Activated CD4-positive, alpha-beta T cell treated with anti-CD3 and anti-CD28 coated beads for 4 hours (primary cell): ENCODE measurements at places on chromosomes 7 and 10.
A peak's percentile ranks its signal among the peaks of the same experiment; 100 is the strongest.

DNA sequence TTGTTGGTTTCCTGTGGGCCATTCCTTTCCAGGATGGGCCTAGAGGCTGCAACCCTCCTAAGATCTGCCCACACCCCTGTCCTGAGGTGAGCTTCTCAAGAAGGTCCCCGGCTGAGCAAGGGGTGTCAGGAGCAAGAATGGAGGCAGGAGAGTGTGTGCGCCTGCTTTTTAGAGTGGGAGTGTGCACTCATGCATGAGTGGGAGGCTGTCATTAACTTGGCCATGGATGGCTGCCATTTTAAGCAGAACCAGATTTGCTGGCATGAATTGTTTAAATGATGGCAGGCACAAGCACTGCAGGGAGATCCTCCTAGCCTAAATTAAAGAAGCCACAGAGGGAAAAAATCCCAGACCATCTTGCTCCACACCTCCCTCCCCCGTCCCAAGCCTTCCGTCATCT lies 2.9 kb upstream of the SGPL1 start:
- no peak for DNase-seq

DNA sequence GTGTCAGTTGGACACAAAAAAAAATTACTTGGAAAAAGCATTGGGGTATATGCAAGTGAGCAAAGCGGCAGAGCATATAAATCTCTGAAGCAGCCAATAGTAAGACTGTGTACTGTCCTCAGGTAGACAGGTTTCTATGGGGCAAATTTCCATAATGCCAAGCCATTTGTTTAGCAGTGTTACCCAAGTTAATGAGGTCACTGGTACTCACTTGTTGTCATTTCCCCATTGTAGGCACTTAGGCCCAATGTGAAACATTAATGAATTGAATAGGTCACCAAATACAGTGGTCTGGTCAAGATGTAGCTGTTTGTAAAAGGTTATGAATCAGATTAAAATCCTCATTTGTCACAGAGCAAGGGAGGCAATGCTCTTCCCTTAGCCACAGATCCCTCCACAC lies 27.5 kb downstream of the HOXA1 start:
- no peak for DNase-seq

DNA sequence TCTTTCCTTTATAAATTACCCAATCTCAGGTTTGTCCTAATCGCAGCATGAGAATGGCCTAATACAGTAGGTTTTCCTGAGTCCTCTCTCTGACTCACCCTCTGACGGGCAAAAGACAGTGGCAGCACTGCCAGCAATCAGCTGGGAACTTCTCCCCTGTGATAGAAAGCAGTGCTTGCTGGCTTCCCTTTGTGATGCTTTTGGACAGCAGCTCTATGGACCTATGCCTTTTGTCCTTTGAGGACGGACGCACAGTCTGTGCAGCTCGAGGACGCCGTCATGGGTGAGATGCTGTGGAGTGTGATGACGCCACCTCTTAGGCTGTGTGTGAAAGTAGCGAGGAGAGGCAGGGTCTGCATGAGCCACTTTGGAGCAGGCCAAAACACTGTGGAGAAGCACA lies 68.8 kb downstream of the KIAA1217 start:
- DNase-seq, result no peak

DNA sequence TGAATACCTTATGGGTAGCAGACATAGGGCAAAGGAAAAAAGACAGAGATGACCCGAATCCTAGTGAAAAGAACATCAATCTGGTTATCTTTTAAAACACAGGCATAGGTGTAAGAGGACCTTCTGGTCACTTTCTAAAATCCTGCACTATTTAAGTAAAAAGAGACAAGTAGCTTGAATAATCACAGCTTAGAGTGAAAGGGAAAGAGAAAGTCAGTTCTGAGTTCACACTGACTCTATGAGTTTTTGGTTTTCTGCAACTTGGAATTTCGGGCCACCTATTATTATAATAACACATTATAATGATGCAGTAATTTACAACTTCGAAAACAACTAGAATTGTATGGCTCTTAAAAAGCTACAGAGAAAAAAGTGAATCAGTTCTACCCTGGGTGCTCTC lies 247.8 kb downstream of the DOCK4 start:
- no peak for DNase-seq

GRCh38 chr10:49187950-49188761 lies at the start of gene TMEM273:
TMEM273 (minus strand) TSS chr10:49188391; CDS start chr10:49188336, 55 bp downstream.
- DNase-seq, result peak; percentile 41

GRCh38 chr7:37771801-37772200 lies 76.6 kb upstream of the NME8 start:
- DNase-seq, result no peak

GRCh38 chr7:1059200-1060091 lies 15.1 kb downstream of the GPR146 start:
- DNase-seq, result no peak

- no peak for DNase-seq
Observed at GRCh38 chr10:90738885-90739284, 119.0 kb downstream of the HTR7 start.

DNA sequence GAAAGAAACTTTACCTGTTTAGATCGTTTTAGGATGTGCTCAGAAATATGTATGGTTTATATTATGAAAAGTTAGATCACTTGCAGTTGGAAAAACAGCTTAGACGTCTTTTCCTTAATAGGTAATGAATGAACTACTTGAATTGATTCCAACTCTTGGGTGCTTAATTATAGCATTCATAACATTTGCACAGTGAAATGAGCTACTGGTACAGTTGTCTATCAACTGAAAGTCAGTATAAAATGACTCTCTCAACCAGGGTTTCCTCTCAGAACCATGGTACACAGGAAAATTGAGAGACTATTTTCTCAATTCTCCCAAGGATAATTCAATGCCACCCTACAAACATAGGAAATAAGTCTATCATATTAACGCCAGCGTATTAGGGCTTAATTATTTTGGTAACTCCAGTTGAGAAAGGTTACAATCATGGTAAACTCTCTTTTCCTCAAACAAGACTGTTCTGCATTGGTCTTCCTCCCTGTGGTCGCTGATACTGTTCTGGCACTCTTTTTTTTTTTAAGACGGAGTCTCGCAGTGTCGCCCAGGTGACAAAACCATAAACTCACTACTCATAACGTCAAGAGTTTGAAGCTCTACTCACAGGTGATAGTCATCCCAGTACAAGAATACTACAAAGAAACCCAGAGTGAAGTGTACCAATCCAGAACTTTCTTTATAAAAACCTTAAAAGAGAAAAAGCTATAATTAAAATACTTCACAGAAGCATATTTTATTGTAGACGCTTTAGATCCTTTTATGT lies 2.0 kb downstream of the ANLN start:
- no peak for DNase-seq

DNA sequence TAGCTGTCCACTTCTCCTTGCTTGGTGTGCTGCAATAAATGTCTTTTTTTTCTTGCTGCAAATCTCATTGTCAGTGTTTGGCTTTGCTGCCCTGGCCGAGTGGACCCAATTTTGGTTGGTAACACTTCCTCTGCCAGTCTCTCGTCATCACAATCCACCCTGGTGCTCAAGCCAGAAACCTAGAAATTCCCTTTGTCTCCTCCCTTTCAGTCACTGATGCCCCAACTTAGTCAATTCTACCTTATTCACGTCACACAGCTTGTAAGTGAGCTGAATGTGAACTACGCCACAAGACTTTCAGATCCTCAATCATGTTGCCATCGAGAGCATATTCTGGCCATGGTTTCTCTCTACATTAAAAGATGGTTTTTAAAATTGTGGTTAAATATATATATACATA lies 13.0 kb upstream of the FRA10AC1 start:
- no peak for DNase-seq

GRCh38 chr7:114083166-114084001 lies 164.6 kb upstream of the PPP1R3A start:
- DNase-seq, result no peak

DNA sequence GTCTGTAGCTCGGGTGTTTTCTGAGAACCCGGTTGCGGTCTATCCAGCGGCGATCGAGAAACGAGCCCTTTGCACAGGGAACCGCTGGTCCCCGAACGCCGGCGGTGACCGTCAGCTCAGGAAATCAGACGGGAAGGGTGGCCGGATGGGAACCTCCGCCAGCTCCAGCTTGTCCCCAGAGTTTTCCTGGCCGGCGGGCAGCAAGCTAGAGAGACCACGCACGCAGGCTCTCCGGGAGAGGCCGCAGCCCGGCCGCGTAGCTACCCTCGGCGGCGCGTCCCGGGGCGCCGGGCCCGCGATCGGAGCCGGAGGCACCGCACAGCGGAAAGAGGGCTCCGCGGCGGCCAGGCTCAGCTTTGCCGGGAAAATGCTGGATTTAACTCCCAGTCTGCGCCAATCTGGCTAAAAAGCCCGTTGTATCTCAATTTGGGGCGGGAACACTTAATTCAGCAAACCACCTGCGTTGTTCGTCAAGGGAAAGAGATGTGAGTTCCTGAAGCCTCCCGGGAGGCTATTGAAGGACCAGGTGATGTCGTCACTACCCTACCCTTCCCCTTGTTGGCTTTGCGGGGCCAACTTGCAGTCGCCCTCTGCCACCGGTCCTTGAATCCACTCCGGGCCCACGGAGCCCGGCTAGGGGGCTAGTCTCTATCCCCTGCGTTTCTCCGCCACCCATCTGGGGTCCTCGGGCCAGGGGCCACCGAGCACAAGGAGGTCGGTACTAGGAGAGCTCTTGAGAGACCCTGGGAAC lies 859 bp upstream of the CH25H start:
- peak; percentile 5 for DNase-seq

- DNase-seq, result no peak
Observed at GRCh38 chr7:149133028-149133710, 7.0 kb upstream of the ZNF425 start.

- DNase-seq, result peak; percentile 34
Observed at GRCh38 chr10:110860576-110861241, 11.0 kb upstream of the PDCD4 start.

GRCh38 chr10:118309911-118310310 lies 32.2 kb downstream of the FAM204A start:
- no peak for DNase-seq

GRCh38 chr7:32477649-32477980 lies 12.6 kb downstream of the LSM5 start:
- DNase-seq, result no peak

- DNase-seq, result no peak
Observed at GRCh38 chr7:155289107-155289506, 8.6 kb upstream of the INSIG1 start.

GRCh38 chr10:77505431-77506334 lies 131.9 kb downstream of the KCNMA1 start:
- no peak for DNase-seq

GRCh38 chr7:139626817-139627216 lies 103.3 kb downstream of the CLEC2L start:
- no peak for DNase-seq

GRCh38 chr7:99843808-99844207 lies 16.0 kb downstream of the CYP3A43 start:
- no peak for DNase-seq

- no peak for DNase-seq
Observed at GRCh38 chr7:50272808-50273207, 31.7 kb upstream of the IKZF1 start.

DNA sequence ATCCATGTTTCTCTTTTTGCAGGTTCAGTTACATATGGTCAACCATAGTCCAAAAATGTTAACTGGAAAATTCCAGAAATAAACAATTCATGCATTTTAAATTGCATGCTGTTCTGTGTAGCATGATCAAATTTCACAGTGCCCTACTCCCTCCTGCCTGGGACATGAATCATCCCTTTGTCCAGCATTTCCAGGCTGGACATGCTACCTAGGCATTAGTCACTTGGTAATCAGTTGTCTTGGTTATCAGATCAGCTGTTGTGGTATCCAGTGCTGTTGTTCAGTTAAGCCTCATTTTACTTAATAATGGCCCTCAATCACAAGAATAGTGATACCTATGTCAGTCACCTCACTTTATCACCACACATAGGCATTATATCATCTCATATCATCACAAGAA lies 7.3 kb upstream of the PNLIP start:
- no peak for DNase-seq

GRCh38 chr7:120402079-120402767 lies 129.2 kb downstream of the KCND2 start:
- no peak for DNase-seq

DNA sequence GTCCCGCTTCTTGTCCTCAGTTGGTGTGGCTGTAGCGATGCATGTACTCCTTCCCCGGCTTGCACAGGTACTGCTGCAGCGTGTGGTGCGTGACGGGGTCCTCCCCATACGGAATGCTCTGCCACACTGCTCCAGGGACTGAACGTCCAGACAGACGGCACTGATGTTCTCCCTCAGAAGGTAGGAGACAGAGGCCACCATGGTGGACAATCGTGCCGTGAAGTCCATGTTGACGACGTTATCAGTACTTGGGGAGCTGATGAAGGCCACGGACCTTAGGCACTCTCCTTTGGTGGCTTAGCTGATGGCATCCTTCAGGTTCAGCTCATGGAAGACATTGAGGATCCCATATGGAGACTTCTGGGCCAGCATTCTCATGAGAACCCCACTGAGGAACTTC lies 37.4 kb downstream of the AGAP6 start:
- DNase-seq, result no peak

DNA sequence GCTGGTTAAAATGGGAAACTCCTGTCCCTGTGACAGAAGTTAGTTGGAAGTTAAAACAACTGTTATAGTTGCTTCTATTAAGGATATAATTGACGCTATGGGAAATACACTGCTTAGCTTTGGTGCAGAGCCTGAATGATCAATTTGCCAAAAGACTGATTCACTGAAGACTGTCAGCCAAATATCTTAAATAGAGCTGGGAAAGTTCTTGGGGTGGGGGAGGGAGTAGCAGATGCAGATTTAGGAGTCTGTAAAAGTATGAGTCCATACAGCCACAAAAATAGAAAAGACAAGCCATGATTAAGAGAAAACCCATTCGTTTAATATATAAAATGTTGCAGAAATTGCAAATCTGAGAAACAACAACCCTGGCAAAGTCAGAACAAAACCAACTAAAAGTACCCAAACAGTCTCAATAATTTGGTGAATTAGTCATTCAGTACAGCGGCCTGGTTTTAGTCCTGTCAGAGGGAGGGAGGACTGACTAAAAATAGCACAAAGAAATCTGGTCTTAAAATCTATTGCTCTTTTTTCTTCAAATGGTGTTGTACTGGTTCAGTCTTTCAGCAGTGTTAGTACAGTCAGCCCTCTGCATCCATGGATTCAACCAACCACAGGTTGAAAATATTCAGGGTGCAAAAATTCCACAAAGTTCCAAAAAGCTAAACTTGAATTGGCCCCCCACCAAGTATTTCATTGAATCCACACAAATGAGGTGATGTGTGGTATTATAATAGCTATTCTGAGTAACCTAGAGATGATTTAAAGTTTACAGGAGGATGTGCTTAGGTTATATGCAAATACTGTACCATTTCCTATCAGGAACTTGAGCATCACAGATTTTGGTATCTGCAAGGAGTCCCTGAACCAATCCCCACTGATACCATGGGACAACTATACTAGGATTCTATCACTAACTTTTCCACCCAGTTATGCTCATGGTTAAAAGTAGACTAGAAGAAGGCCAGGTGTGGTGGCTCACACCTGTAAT lies 30.0 kb downstream of the STK17A start:
- DNase-seq, result no peak

DNA sequence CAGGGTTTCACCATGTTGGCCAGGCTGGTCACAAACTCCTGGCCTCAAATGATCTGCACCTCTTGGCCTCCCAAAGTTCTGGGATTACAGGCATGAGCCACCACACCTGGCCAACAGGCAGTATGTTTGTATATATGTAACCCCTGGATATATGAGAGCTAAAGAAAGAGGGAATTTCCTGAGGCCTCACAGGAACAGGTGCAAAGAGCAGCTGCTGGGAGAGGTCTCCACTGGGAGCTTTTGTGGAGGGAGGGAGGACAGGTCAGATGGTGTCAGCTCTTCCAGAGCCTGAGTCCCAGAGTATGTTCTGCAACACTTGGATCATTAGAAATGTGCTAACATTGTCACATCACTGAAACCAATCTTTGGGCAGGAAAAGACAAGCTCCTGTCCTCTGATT lies 110.1 kb upstream of the KIF5B start:
- DNase-seq, result no peak

GRCh38 chr7:5230265-5231067 lies 40.4 kb downstream of the WIPI2 start:
- no peak for DNase-seq
